Spleen (tissue), 13 donors: ENCODE measurements at places on chromosomes 2 and 18. TPM values are rescaled to one million over a fixed set of nuclear protein-coding genes. Genes with fewer than 3 reads are reported as not detected.

- no peak for DNase-seq
- no peak overlapping the region for H3K4me3 ChIP-seq
- no peak overlapping the region for H3K27ac ChIP-seq
- H3K27me3 ChIP-seq = no peaks in the 10 kb centered on the region
- H3K36me3 ChIP-seq = no peaks in the 10 kb centered on the region
- H3K4me1 ChIP-seq = peaks cover 4% of the 10 kb centered on the region
Observed at GRCh38 chr2:232368311-232368731, 10.2 kb upstream of the ALPP start.

GRCh38 chr2:27852691-27853090, 37.5 kb downstream of the RBKS start:
- no peaks in the 10 kb centered on the region for H3K36me3 ChIP-seq
- DNase-seq = no peak
- H3K27ac ChIP-seq = no peak overlapping the region
- H3K4me3 ChIP-seq = no peak overlapping the region
- no peaks in the 10 kb centered on the region for H3K27me3 ChIP-seq

GRCh38 chr18:74540652-74541421, 6.5 kb downstream of the CNDP1 start:
- H3K4me1 ChIP-seq = no peaks in the 10 kb centered on the region
- no peak overlapping the region for H3K27ac ChIP-seq
- no peak overlapping the region for H3K4me3 ChIP-seq
- peak; percentile 55 for DNase-seq

DNA sequence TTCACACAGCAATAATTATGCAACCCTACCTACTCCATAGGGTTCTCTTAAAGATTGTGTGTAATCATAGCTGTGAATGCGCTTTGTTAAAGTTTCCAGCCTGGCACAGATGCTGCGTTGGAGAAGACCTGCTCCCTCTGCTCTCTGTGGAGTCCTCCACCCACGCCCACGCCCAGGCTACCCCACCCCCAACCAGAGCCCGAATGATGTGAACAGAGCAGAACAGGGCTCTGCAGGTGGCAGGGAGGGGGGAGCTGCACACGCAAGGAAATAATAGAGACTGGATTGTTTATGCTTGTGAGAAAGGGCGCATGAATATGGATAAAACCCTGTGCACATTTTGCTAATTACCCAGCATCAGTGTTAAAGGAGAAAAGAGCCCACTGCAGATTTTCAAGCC, 447.5 kb downstream of the BCL11A start:
- no peak overlapping the region for H3K27ac ChIP-seq
- H3K36me3 ChIP-seq = no peaks in the 10 kb centered on the region
- no peak overlapping the region for H3K4me3 ChIP-seq
- peaks cover 13% of the 10 kb centered on the region for H3K4me1 ChIP-seq

DNA sequence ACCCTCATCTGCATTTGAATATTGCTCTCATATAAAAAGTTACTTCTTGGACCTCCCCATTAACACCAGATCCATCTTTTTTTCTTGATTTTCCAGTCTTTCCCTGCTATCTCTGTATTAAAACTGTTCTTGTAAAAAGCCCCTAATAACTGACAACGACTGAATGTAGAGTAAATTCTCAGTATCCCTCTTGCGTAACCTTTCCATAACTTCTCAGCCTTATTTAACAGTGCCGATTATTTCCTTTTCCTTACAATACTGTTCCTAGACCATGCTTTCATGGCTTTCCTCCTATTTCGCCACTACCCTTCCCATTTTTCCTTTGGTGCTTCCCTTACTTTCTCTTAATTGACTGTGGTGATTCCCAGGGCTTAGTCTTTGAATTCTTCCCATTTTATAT, 348.9 kb upstream of the DSEL start:
- no peak for DNase-seq
- no peak overlapping the region for H3K27ac ChIP-seq
- no peaks in the 10 kb centered on the region for H3K36me3 ChIP-seq
- H3K4me3 ChIP-seq = no peak overlapping the region
- no peaks in the 10 kb centered on the region for H3K27me3 ChIP-seq
- no peaks in the 10 kb centered on the region for H3K4me1 ChIP-seq

- no peak for DNase-seq
- no peaks in the 10 kb centered on the region for H3K4me1 ChIP-seq
- no peaks in the 10 kb centered on the region for H3K36me3 ChIP-seq
- no peak overlapping the region for H3K4me3 ChIP-seq
Observed at GRCh38 chr2:72932045-72932740, 14.9 kb downstream of the EMX1 start.

Gene ABCG8
- total RNA-seq = not detected

Gene CFLAR
- total RNA-seq = 511 TPM

GRCh38 chr2:186641132-186641806, 51.4 kb downstream of the ITGAV start:
- peaks cover 56% of the 10 kb centered on the region for H3K36me3 ChIP-seq
- no peak for DNase-seq
- H3K27ac ChIP-seq = no peak overlapping the region
- H3K4me3 ChIP-seq = no peak overlapping the region
- no peaks in the 10 kb centered on the region for H3K4me1 ChIP-seq

DNA sequence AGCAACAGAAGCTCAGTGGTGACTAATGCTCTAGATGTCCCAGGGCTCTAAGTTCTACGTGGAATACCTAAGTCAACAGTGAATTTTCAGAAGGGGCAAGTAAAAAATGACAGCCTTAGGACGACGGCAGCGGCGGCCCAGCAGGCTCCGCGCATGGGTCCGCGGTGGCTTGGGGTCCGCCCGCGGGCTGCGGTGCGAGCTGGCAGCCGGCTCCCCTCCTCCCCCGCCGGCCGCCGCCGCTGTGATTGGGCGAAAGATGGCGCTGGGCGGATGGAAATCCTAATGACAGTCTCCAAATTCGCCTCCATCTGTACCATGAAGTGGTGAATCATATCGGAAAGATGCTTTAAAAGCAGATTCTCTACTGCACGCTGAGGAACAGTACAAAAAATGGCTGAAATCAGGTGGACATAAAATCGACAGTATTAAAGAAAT, 74.7 kb downstream of the HNRNPLL start:
- no peak overlapping the region for H3K27ac ChIP-seq
- H3K4me1 ChIP-seq = no peaks in the 10 kb centered on the region
- H3K36me3 ChIP-seq = no peaks in the 10 kb centered on the region
- H3K4me3 ChIP-seq = peak overlapping the region; percentile 11
- peaks cover 39% of the 10 kb centered on the region for H3K27me3 ChIP-seq

GRCh38 chr2:105785095-105785847, 40.6 kb downstream of the NCK2 start:
- H3K27ac ChIP-seq = peak overlapping the region; percentile 80
- peaks cover 19% of the 10 kb centered on the region for H3K36me3 ChIP-seq
- H3K4me3 ChIP-seq = no peak overlapping the region
- DNase-seq = no peak

DNA sequence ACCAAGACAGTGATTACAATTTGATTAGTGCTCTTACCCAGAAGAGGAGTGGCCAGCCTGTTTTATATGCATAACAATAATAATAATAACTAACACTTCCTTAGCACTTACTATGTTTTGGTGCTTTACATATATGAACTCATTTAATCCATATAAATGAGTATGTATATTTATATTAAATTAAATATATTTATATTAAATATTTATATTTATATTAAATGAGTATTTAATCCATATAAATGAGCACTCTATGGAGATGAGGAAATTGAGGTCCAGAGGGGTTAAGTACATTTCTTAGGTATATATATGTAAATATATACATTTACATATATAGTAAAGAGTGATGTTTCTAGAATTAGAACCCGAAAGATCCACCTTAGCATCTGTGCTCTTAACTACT, 673.9 kb upstream of the ACVR2A start:
- DNase-seq = no peak
- no peaks in the 10 kb centered on the region for H3K36me3 ChIP-seq
- H3K4me3 ChIP-seq = no peak overlapping the region
- no peaks in the 10 kb centered on the region for H3K27me3 ChIP-seq

- H3K27me3 ChIP-seq = no peaks in the 10 kb centered on the region
- no peak overlapping the region for H3K4me3 ChIP-seq
- no peaks in the 10 kb centered on the region for H3K4me1 ChIP-seq
- no peaks in the 10 kb centered on the region for H3K36me3 ChIP-seq
Observed at GRCh38 chr2:145065342-145065741, 545.4 kb upstream of the ZEB2 start.

DNA sequence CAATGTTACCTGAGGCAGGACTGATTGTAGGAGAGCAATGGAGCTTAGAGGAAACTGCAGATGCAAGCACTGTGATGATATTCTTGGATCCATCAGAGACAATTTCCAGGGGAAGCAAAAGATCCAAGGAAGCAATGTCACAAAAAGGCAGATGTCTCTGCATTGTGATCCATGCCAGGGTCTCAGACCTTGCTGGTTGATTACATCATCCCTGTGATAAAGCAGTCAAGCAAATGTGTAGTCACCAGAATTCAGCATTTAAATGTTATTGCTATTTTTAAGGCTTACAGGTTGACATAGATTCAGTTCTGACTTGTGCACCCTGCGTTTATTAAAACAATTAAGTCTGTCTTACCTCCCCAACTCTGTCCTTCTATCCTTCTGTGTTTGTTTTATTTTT, 56.8 kb upstream of the CCDC85A start:
- no peaks in the 10 kb centered on the region for H3K27me3 ChIP-seq
- H3K27ac ChIP-seq = no peak overlapping the region
- no peaks in the 10 kb centered on the region for H3K4me1 ChIP-seq
- no peak for DNase-seq
- H3K36me3 ChIP-seq = no peaks in the 10 kb centered on the region
- no peak overlapping the region for H3K4me3 ChIP-seq

- no peaks in the 10 kb centered on the region for H3K27me3 ChIP-seq
- no peaks in the 10 kb centered on the region for H3K36me3 ChIP-seq
- no peak for DNase-seq
- H3K4me1 ChIP-seq = no peaks in the 10 kb centered on the region
- no peak overlapping the region for H3K4me3 ChIP-seq
- no peak overlapping the region for H3K27ac ChIP-seq
Observed at GRCh38 chr2:79359419-79359818, 153.4 kb upstream of the CTNNA2 start.

DNA sequence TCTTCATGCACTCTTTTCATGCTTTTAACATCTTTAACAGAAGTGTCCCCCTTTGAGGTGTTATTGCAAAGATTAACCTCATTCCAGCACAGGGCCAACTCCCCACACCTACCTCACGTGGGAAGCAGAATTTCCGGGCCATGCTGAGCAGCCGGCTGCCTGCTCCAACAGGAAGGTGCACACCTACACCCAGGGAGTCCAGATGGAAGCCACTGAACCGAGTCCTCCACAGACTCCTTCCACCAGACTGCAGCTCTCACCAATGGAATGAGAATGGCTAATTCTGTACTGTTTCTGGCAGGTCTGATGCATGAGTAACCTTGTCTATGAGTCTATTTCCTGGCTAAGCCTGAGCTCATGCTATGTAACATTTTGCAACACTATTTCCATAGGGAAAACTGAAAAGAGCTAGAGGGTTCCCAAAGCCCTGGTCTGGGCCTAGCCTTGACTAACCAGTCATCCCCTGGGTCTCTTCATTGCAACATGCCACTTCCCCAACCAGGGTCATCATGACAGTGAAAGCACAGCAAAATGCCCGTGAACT, 11.0 kb downstream of the ERFE start:
- DNase-seq = no peak
- no peak overlapping the region for H3K4me3 ChIP-seq
- H3K27ac ChIP-seq = no peak overlapping the region
- H3K27me3 ChIP-seq = no peaks in the 10 kb centered on the region
- H3K4me1 ChIP-seq = no peaks in the 10 kb centered on the region

DNA sequence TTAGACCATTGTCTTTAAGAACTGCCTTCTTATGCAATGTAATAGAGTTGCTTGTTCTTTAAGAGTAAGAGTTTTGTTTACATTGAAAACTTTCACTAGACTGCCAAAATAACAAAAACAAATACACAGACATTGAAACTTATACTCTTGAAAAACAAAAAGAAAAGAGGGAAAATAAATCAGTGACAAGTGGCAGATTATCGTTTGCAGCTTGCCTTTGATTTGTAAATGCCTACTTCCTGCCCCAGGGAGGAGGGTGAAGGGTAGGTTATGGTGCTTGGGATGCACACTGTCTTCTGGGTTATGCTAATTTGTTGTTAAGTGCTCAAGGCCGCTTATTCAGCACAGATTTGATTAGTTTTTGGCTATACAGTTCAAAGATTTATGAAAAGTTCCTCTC, 198.7 kb downstream of the TGIF1 start:
- DNase-seq = no peak
- no peaks in the 10 kb centered on the region for H3K27me3 ChIP-seq
- no peaks in the 10 kb centered on the region for H3K4me1 ChIP-seq
- no peaks in the 10 kb centered on the region for H3K36me3 ChIP-seq

DNA sequence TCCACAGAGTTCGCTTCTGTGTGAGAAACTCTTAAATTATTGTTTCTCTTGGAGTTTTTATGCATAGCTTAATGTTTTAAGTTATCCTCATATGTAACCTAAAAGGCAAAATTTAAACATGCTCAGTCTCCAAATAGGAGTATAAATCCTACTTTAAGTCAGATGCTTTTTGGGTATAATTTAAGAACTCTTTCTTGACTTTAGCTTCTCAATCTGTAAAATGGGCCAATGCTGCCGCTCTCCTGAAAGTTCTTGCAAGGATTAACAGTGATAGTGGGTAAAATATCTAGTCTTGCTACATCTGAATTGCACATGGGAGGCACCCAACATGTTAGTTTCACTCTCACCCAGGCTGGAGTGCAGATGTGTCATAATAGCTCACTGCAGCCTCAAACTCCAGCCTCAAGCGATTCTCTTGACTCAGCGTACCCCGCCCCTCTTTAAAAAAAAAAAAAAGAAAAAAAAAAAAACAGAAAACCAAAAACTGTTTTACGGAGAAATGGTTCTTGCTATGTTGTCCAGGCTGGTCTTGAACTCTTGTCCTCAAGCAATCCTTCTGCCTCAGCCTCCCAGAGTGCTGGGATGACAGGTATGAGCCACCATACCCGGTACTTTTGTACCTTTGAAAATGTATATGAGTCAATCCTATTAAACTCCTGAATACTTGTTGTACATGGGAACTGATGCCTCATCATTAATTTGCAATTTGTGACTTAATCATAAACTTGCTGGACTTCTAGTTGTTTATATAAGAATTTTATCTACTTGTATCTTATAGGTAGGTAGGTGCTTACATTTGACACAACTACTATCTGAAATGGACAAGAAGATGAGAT, 1.8 kb downstream of the FBXO48 start:
- H3K4me3 ChIP-seq = no peak overlapping the region
- H3K27me3 ChIP-seq = no peaks in the 10 kb centered on the region
- H3K4me1 ChIP-seq = peaks cover 59% of the 10 kb centered on the region
- no peak overlapping the region for H3K27ac ChIP-seq
- no peaks in the 10 kb centered on the region for H3K36me3 ChIP-seq

DNA sequence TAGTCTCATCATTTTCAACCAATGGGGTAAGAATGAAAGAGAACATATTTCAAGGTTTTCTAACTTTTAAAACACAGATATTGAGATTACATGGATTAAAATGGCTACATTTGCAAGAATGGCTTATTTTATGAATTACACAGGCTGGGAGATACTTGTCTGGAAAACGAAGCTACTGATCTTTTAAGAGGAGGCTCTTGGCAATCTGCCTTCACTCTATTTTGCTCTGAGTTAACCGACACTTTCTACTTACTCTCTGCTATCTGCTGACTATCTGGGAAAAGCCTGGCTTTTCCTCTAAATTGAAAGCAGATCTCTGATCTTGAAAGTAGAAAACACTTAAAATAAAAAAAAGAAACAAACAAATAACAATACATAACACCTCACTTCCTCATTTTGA, 325.4 kb upstream of the LINC00305 start:
- no peaks in the 10 kb centered on the region for H3K36me3 ChIP-seq
- no peaks in the 10 kb centered on the region for H3K27me3 ChIP-seq
- no peak overlapping the region for H3K4me3 ChIP-seq
- no peaks in the 10 kb centered on the region for H3K4me1 ChIP-seq
- DNase-seq = no peak

Gene CYP27A1
- 17.2 TPM for total RNA-seq

Gene FEV
- not detected for total RNA-seq

Gene STARD6
- total RNA-seq = not detected
